ENCODE measurements at places on chromosomes 3 and 15.
A peak's percentile ranks its signal among the peaks of the same experiment; 100 is the strongest.

- DNase-seq = no peak
Observed at GRCh38 chr15:69026355-69026754, 11.9 kb downstream of the NOX5 start.

GRCh38 chr3:122077293-122078234, 22.4 kb downstream of the CD86 start:
- no peak for DNase-seq

GRCh38 chr15:98904544-98904943, 103.0 kb downstream of the PGPEP1L start:
- DNase-seq = peak; percentile 9

DNA sequence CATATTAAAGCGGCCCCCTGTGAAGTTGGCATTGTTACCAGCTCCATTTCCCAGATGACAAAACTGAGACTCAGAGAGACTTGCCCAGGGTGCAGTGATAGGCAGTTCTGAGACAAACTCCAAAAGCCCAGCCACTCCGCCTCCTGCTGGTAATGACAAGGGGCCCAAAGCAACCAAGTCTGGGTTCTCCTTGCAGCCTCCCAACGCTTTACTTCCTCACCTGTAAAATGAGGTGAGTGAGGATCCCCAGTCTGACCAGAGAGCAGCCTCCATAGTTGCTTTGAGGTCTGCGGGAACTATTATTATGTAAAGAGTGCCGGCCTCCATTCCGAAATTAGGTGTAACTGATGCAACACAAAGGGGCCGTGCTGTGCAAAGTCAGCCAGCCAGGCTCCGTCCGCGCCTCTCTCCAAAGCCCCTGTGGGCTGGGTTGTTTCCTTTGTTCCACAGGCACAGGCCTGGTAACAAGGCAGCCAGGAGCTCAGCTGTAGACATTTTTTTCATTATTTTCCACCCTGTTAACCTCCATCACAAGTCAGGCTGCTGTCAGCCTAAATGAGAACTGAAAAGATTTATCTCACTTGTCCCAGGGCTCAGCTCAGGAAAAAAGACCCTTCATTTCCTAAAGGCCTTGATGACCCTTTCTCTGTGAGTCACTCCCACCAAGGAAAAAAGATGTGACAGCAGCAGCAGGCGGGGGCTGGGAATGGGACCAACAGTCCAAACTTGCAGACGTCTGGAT, 139.1 kb upstream of the RAD18 start:
- DNase-seq = no peak

- DNase-seq = peak; percentile 66
Observed at GRCh38 chr15:90539789-90540188, 10.1 kb downstream of the CRTC3 start.

- DNase-seq = no peak
Observed at GRCh38 chr3:136283627-136284026, 33.5 kb downstream of the PCCB start.

GRCh38 chr3:176655404-176656094, 541.7 kb downstream of the TBL1XR1 start:
- DNase-seq = no peak

DNA sequence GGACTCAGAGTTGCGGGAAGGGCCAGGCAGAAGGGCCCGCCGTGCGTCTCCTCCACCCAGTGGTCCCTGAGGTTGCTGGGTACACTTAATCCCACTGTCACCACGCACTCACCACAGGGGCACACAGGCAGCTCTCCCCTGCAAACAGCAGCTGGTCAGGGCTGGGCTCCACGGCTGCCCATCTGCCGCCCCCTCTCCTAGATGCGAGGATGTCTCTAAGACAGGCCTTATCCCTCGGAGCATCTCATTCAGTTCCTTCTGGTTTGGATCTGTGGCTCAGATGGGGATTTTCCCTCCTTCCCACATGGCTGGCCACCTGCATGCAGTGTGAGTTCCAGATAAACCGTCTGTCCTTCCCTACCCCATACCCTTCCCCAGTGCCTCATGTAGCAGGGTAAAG, 26.3 kb downstream of the MRPS11 start:
- DNase-seq = no peak

GRCh38 chr15:69036826-69037225, 22.3 kb downstream of the NOX5 start:
- no peak for DNase-seq

DNA sequence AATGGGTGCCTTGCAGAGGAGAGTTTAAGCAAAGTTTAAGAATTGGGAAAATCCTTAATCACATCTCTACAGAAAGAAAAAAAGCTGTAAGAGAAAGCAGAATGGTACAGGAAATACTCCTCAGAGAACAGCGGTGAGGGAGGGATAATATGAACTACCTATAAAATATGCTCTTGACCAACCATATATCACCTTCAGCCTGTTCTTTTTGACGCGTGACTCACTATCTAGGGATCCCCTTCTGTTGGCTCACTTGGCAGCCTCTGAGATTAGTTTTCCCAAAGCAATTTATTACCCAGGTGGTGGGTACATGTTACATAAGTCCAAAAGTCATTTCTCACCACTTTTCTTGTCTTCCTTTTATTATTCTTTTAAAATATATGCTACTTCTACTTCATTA, 97.7 kb downstream of the CNTN6 start:
- no peak for DNase-seq

GRCh38 chr15:47218295-47218694, 499.0 kb upstream of the SEMA6D start:
- DNase-seq = no peak

GRCh38 chr15:90557186-90558084, 27.7 kb downstream of the CRTC3 start:
- DNase-seq = no peak

DNA sequence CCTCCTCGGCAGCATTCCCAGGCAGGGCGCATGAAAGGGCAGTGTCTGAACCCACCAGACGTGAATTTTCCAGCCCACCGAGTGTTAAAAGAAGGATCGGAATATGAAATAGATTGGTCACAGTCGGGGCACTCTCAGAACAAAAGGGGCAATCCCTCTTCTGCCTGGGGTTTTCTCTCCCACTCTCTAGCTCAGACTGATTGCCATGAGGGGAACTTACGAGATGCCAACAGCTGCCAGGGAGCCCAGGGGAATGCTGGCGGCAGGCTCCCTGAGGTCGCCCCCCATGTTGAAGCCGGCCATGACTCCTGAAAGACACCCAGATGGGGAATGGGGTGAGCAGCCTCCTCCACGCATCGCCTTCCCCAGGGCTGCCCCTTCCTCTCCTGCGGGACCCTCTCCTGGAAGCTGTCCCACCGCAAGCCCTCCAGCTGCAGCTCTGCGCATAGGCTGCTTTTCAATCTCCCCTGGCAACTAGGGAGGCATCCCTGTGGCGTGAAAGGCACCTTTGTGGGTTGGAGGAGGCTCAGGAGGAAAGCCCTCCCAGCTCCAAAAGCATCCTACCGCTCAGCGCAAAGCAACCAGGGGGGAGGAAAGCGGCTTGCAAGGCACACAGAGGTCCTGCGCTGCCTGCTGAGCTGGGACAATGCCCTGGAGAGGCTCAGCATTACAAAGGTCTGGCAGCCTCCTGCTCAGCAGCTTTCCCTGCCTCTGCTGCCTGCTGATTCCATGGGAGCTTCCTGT, 64.8 kb upstream of the HEG1 start:
- no peak for DNase-seq

DNA sequence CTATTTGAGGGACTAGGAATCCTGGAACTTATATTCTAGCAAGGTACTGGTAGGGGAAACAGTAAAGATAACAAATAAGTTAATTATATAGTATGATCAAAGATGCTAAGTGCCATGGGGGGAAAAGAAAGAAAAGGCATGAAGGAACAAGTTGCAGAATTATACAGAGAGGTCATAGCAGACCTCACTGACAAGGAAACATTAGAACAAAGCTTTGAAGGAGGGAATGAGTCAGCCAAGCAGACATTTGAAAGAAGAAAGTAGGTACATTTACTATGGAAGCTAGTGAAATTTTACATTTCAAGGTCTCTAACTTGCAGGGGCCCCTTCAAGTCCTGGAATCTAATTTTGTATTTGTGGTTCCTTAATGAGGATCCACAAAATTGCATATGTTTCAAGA, 57.2 kb upstream of the TIPARP start:
- no peak for DNase-seq

DNA sequence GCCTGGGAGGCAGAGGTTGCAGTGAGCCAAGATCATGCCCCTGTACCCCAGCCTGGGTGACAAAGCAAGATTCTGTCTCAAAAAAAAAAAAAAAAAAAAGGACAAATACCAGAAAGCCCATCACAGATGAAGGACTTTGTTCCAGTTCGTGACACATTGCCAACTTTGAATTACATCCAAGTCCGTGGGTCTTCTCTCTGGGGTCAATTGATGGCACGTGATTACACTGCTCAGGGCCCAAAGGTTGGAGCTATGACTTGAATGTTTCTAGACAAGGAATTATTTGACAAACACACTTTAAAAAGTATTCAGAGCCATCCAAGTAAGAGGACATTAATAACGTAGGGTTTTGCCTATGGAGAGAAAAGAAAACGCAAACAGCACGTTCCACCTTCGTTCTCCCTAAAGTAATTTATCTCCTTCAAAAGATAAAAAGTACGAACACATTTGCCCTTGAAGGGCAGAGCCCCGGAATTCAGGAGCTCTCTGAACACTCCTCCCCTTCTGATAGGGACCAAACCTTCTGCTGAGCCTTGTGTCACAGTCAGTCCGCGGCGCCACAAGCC, 31.3 kb upstream of the ST3GAL6 start:
- DNase-seq = no peak

DNA sequence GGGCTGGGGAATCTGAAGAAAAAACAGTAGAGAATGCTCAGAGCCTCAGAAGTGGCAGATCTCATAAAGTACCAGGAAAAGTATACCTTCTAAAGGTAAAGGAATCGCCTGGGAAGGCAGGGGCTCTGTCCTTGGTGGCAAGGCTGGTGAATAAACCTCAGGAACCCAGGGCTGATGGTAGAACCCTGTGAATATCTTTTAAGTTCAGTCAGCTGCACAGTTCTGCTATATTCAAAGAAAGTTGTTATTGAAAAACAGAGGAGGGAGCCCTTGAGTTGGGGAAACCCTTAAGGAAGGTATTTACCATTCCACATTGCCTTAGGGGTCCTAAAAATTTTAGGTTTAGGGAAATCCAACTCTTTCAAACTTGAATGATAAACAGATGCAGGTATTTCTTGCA, 31.2 kb downstream of the ZPLD1 start:
- DNase-seq = no peak

DNA sequence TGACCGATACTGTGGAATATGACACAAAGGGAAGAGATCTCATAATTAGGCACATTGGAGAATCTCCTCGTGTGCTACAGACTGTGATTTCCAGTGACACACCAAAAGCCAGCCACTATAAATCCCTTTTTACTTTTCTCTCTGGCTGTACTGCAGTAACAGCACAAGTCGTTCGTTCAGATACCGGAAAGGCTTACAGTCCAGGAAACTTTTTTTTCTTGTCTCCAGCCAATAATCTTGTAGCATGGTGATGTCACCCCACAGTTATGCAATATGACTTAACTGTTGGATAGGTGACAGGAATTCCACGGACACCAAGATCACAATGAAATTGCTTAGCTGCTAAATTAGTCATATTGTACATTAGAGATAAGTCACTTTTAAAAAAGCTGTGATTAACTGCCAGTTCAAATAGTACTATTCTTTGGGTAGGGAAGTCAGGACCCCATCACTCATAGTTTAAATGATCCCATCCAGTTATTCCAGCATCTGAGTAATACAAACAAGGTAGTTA, 36.3 kb upstream of the TSC22D2 start:
- DNase-seq = no peak
